Neuronal stem cell (in vitro differentiated cells): ENCODE measurements at places on chromosomes 12 and 14.

- DNase-seq = no peak
- H3K27me3 ChIP-seq = no peaks in the 10 kb centered on the region
- peaks cover 30% of the 10 kb centered on the region for H3K36me3 ChIP-seq
- no peaks in the 10 kb centered on the region for H3K4me1 ChIP-seq
- H3K4me3 ChIP-seq = no peak overlapping the region
These were observed 69.4 kb downstream of the TRAFD1 start for GRCh38 chr12:112194601-112195247.

DNA sequence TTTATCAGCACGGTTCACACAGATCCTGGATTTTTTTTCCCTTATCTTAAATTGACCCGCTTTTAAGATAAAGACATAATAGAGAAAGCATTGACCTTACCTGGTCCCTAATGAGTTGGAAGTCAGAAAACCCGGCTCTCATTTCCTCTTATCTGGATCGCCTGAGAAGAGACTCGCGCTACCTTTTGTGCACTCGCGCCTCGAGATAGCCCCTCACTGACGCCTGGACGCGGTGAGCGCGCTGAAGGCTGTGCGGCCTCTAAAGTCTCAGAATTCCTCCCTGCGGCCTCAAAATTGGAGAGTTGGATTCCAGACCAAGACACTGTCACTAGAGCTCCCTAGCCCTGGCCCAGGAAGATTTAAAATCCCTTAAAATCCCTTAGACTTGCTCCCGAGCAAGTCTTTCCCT lies 7.0 kb downstream of the NKX2-1 start:
- H3K27ac ChIP-seq = no peak overlapping the region
- peaks cover 58% of the 10 kb centered on the region for H3K27me3 ChIP-seq
- H3K4me3 ChIP-seq = no peak overlapping the region
- no peaks in the 10 kb centered on the region for H3K4me1 ChIP-seq
- no peak for DNase-seq

- no peaks in the 10 kb centered on the region for H3K36me3 ChIP-seq
- peak; percentile 29 for DNase-seq
- H3K27me3 ChIP-seq = no peaks in the 10 kb centered on the region
These were observed 55.0 kb downstream of the TPCN1 start for GRCh38 chr12:113276306-113276705.

DNA sequence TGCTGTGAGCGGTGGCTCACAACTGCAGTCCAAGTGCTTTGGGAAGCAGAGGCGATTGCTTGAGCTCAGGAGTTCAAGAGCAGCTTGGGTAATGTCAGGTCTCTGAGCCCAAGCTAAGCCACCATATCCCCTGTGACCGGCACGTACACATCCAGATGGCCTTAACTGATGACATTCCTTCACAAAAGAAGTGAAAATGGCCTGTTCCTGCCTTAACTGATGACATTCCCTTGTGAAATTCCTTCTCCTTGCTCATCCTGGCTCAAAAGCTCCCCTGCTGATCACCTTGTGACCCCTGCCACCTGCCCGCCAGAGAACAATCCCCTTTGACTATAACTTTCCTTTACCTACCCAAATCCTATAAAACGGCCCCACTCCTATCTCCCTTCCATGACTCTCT lies 48.6 kb downstream of the SLC25A47 start:
- no peaks in the 10 kb centered on the region for H3K27me3 ChIP-seq
- peaks cover 8% of the 10 kb centered on the region for H3K36me3 ChIP-seq
- no peak overlapping the region for H3K4me3 ChIP-seq
- H3K4me1 ChIP-seq = peaks cover 14% of the 10 kb centered on the region
- DNase-seq = no peak

GRCh38 chr14:33229269-33229929 lies 290.7 kb downstream of the NPAS3 start:
- H3K4me3 ChIP-seq = no peak overlapping the region
- H3K36me3 ChIP-seq = peaks cover 3% of the 10 kb centered on the region
- no peaks in the 10 kb centered on the region for H3K27me3 ChIP-seq
- no peak for DNase-seq
- H3K4me1 ChIP-seq = peaks cover 2% of the 10 kb centered on the region

- no peak for DNase-seq
- H3K27ac ChIP-seq = no peak overlapping the region
- no peaks in the 10 kb centered on the region for H3K36me3 ChIP-seq
These were observed 182.8 kb downstream of the SLC5A8 start for GRCh38 chr12:101027200-101027599.

GRCh38 chr14:105414456-105415371 lies 4.9 kb upstream of the MTA1 start:
- H3K4me1 ChIP-seq = peaks cover 7% of the 10 kb centered on the region
- peaks cover 4% of the 10 kb centered on the region for H3K27me3 ChIP-seq
- peak; percentile 61 for DNase-seq
- no peak overlapping the region for H3K27ac ChIP-seq

DNA sequence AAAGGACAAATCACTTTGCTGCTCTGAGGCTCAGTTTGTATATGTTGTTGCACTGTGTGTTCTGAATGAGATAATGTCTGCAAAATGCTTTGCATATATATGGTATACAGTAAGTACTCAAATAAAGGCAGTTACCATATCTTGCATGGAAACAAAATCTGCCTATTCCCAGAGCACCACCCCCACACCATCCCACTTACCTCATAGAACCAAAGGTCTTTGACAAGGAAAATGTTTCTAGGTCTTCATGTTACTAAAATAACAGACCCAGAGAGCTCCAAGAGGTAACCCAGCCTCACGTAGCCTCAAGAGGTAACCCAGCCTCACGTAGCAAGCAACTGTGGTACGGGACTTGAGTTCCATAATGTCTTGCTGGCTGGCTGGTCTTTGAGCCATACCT lies 71.6 kb upstream of the CMKLR1 start:
- no peak overlapping the region for H3K27ac ChIP-seq
- no peaks in the 10 kb centered on the region for H3K27me3 ChIP-seq
- H3K36me3 ChIP-seq = no peaks in the 10 kb centered on the region
- no peaks in the 10 kb centered on the region for H3K4me1 ChIP-seq
- no peak overlapping the region for H3K4me3 ChIP-seq

- H3K27me3 ChIP-seq = no peaks in the 10 kb centered on the region
- H3K27ac ChIP-seq = no peak overlapping the region
- H3K4me3 ChIP-seq = no peak overlapping the region
- H3K4me1 ChIP-seq = peaks cover 4% of the 10 kb centered on the region
- no peak for DNase-seq
These were observed 91.8 kb downstream of the SLC38A1 start for GRCh38 chr12:46177025-46177424.

- peaks cover 2% of the 10 kb centered on the region for H3K27me3 ChIP-seq
- no peaks in the 10 kb centered on the region for H3K36me3 ChIP-seq
These were observed 3.4 kb downstream of the SSPN start for GRCh38 chr12:26198742-26199141.

DNA sequence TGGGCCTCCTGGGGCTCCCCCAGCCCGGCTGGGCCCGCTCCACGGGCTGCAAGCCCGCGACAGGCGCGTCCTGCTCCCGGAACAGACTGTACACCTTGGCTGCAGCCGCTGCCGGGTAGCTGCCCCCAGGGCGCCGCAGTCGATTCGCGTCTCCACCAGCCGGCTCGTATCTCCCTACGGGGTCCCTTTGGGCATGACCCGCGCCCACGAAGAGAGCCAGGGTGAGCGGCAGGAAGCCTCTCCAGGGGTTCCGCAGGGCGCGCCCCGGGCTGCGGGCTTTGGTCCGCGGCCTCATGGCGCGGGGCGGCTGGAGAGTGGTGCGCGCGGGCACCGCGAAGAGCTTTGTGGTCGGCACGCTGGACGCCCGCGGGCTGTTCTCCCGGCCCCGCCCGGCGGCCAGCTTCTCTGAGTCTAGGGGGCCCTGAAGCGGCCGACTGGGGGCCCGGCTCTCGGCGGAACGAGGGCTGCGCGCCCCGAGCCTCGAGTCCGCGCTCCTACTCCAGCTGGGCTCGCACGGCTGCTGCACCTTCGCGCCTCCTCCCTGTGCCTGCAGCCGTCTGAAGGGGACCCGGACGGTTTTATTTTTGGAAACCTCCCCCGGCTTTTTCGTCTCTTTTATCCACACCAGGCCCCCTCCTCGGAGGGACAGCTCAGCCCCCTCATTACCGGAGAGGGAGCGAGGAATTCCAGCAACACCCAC lies at the start of gene LTBP2:
Gene LTBP2 (minus strand): TSS at position 588 of the 700 bp plus-strand sequence. CDS start 293 bp downstream, at position 295.
- peak within 1 kb of the TSS; percentile 43 for H3K4me3 ChIP-seq
- H3K27me3 ChIP-seq = peaks cover 16% of the 10 kb centered on the region
- peaks cover 11% of the 10 kb centered on the region for H3K4me1 ChIP-seq
- no peak for DNase-seq
- H3K27ac ChIP-seq = no peak within 1 kb of the TSS
- no peaks in the 10 kb centered on the region for H3K36me3 ChIP-seq

DNA sequence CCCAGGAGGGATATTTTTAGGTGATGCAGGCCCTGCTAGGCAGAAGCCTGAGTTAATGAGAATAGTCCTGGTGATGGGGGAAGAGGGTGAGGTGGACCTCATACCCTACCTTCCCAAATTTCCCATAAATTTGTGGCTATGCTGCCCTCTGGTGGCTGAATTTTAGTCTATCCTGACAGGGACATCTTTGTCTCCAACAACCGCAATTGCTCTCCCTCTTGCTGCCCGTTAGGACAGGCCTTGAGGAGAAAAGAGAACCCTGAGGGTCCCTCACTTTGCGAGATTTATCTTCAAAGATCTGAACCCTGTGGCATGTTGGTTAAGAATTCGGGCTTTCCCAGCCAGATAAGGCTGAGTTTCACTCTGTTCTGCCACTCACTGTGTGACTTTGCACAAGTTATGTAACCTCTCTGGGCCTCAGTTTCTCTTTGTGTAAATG lies 9.8 kb upstream of the ZNF385A start:
- peaks cover 21% of the 10 kb centered on the region for H3K36me3 ChIP-seq
- H3K27ac ChIP-seq = no peak overlapping the region
- no peak for DNase-seq

DNA sequence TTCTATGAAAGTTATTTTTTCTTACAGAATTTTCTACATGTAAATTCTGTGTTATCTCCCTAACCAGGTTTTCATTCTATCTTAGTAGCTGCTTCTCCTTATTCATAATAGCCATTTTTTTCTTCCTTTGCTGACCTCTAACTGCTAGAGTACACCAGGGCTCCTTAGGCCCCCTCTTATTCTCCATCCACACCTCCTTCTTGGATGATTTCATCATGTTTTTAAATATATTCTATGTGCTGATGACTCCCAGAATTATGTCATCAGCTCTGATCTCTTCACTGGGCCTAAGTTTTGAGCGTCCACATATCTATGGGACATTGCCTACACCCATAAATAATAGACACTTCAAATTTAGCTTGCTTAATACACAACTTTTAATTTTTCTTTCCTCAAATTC lies 721.5 kb downstream of the SLC16A7 start:
- no peaks in the 10 kb centered on the region for H3K4me1 ChIP-seq
- H3K4me3 ChIP-seq = no peak overlapping the region
- no peaks in the 10 kb centered on the region for H3K36me3 ChIP-seq
- no peak for DNase-seq
- no peak overlapping the region for H3K27ac ChIP-seq
- H3K27me3 ChIP-seq = no peaks in the 10 kb centered on the region

- H3K36me3 ChIP-seq = no peaks in the 10 kb centered on the region
- DNase-seq = no peak
- no peaks in the 10 kb centered on the region for H3K27me3 ChIP-seq
- peaks cover 36% of the 10 kb centered on the region for H3K4me1 ChIP-seq
- peak overlapping the region; percentile 99 for H3K27ac ChIP-seq
These were observed 5.1 kb upstream of the CHD4 start for GRCh38 chr12:6612247-6612646.

- no peak overlapping the region for H3K27ac ChIP-seq
- H3K36me3 ChIP-seq = peaks cover 14% of the 10 kb centered on the region
- no peaks in the 10 kb centered on the region for H3K27me3 ChIP-seq
- no peak overlapping the region for H3K4me3 ChIP-seq
These were observed 9.3 kb downstream of the ITGA7 start for GRCh38 chr12:55698241-55698955.

DNA sequence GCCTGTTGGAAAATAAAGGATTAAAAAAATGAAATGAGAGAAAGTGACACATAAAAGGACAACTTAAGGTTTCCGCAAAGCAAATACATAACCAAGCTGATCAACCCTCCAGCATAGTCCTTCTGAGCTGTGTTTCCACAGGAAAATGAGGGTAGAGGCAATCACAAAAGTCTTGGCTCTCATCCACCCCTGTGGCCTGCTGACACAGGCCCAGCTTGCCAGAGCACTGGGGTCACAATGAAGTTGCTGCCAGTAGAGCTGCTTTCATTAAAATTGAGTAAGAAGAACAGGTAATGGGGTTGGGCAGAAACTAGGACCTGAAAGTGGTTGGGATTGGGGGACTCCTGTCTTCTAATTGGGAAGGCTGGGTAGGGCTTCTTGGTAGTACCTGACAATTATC lies 65.9 kb downstream of the RERG start:
- H3K4me3 ChIP-seq = no peak overlapping the region
- H3K27ac ChIP-seq = no peak overlapping the region
- no peaks in the 10 kb centered on the region for H3K4me1 ChIP-seq
- no peak for DNase-seq
- H3K36me3 ChIP-seq = no peaks in the 10 kb centered on the region
- no peaks in the 10 kb centered on the region for H3K27me3 ChIP-seq

GRCh38 chr14:24398293-24398652 lies 530 bp upstream of the NYNRIN start:
- H3K36me3 ChIP-seq = no peaks in the 10 kb centered on the region
- no peaks in the 10 kb centered on the region for H3K27me3 ChIP-seq
- peak; percentile 42 for DNase-seq
- peak overlapping the region; percentile 1 for H3K27ac ChIP-seq

GRCh38 chr12:5247144-5247543 lies 184.8 kb upstream of the NTF3 start:
- H3K36me3 ChIP-seq = no peaks in the 10 kb centered on the region
- H3K27ac ChIP-seq = no peak overlapping the region
- DNase-seq = no peak

DNA sequence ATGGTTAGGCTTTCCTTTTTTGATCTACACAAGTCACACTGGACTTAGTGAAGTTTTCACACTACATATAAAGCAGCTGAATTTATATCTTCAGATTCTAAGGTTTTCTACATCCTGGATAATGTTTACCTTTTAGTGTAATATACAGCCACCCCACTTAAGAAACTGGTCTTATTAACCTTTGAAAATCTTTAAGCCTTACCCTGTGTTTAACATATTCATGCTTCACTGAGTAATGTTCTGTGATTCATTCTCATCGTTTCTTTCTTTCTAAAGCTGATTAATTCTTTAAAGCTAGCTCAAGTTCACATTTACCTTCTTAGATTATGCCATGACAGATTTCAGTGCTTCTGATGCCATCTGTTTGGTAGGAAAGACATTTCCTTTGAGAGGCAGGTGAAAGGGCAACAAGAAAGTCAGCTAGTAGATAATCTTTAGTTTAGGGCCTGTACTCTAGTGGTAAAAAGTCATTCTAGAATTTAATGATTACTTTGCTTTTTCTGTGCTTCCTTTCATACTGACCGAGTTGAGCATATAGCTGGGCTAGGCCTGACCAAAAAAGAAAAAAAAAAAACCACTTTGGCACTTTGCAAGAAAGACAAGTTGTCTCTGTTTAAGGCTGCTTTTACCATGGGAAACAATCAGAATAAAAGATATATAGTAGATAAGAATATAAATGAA lies 690.9 kb upstream of the FBXO33 start:
- peak overlapping the region; percentile 21 for H3K4me3 ChIP-seq
- H3K27me3 ChIP-seq = no peaks in the 10 kb centered on the region
- H3K36me3 ChIP-seq = no peaks in the 10 kb centered on the region
- DNase-seq = no peak
- H3K27ac ChIP-seq = no peak overlapping the region
